ENCODE measurements at places on chromosomes 4 and X.

DNA sequence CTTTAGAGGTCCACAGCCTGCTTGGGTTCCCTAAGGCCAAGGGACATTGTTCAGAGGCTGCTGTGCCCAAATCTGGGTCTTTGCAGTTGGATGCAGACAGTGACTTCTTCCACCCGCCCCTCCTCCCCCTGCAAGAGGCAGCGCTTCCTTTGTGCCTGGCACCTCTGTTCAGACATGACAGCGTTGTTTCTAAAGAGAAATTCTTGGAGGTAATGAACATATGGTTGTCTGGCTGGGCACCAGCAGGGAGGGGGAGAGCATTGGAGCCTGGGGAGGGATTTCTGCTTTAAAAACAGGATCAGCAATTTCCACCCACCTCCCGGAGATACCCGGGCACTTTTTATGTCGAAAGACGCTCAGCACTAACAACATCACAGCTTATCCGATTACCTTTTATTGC, 51.5 kb downstream of the PSAPL1 start:
- DNase-seq: no peak

DNA sequence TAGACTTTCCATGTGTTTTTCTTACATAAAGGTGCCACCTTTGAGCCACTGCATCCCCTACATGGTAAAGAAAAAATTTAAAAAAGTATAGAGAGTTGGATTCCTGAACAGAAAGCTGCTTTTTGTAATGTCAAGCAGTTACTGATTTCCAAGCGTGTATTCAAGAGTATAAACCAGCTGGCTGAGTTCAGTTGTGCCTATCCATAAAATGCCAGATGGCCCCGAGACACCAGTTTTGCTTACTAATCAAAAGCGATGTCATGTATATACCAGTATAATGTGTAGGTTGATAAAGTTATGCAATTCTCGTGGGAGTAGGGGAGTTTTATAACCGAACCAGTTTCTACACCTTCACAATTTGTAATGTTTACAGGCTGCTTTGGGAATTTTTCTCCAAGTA, 26.2 kb upstream of the PNPLA4 start:
- DNase-seq: no peak

- DNase-seq: no peak
These were observed 88.6 kb downstream of the PALLD start for GRCh38 chr4:168585168-168586091.

- DNase-seq: no peak
These were observed 1.3 kb downstream of the PARM1 start for GRCh38 chr4:74934016-74934831.

- no peak for DNase-seq
These were observed 45.1 kb downstream of the CHM start for GRCh38 chrX:86002076-86002896.

- DNase-seq: no peak
These were observed 2027.9 kb downstream of the PCDH7 start for GRCh38 chr4:32748061-32748460.

GRCh38 chr4:169058312-169058711, 48.3 kb upstream of the CBR4 start:
- DNase-seq: no peak

DNA sequence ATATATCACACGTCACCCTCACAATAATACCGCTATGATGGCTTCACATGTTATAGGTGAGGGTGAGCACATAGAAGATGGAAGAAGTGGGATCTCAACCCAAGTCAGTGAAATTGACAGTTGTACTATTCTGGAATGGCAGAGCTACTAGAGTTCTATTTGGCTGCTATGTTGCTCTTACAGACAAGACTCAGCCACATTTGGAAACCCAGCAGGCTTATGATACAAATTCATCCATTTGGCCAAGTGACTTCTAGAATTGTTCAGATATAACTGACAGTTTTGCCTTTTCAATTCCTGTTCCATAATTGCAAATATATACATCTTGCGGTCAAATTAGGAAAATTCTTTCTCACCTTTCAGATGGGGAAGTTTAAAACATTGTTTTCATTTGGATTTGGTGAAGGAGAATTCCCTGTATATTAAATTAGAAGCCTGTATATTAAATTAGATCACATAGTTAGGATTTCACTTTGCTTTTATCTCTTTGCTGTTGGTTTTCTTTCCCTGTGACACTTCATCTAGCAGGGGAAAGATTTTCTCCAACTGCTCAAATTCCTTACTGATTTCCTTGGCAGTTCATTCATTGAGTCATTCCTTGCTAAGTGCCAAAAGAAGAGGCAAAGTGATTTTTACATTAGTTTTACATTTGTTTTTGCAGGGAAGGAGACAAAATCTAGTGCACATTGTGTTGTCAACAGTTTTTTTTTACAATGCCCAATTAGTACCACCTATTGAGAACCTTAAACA, 120.6 kb upstream of the TBC1D9 start:
- DNase-seq: no peak

- DNase-seq: no peak
These were observed 366.7 kb upstream of the FAM241A start for GRCh38 chr4:111778543-111778942.

Measured in effector memory CD4-positive, alpha-beta T cell (primary cell).